ENCODE measurements at places on chromosomes 1 and 21.

DNA sequence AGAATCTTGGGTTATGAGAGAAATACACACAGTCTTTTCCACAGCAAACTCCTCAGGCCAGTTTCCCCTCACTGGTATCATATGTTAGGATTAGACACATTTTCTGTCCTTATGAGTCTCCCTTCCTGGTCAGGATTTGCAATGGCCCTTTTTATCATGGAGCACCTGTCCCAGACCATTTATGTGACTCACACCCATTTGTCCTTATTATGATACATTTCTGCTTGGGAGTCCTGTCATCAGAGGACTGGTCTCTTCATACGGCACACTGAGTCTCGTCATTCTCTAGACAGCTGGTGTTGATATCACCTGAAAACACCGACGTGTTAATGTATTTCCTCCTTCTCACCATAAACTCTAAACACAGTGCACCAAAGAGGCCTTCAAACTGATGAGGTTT, 105.0 kb upstream of the SYT6 start:
- no peak for DNase-seq

GRCh38 chr1:13916530-13916929, 216.5 kb downstream of the PRDM2 start:
- DNase-seq = no peak

- no peak for DNase-seq
These were observed 450.1 kb upstream of the BEND5 start for GRCh38 chr1:49226758-49227157.

GRCh38 chr1:4654764-4655673, 610 bp downstream of the AJAP1 start:
- DNase-seq = no peak

DNA sequence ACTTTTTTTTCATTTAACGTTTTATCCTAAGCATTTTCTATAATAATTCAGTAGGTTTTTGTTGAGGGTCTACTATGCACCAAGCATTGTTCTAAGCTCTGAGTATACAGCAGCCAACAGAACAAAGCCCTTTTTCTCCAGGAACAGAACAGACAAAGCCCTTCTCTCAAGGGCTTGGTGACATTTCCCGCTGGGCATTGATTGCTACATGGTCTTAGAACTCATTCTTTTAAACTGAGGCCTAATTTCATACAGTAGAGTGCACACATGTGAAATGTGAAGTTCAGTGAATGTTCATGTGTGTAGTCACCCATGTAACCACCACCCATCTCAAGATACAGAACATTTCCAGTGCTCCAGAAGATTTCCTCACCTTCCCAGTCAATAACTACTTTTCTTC, 15.2 kb upstream of the PDIK1L start:
- no peak for DNase-seq

GRCh38 chr1:155126556-155127104, 1.0 kb upstream of the EFNA1 start:
- peak; percentile 49 for DNase-seq

DNA sequence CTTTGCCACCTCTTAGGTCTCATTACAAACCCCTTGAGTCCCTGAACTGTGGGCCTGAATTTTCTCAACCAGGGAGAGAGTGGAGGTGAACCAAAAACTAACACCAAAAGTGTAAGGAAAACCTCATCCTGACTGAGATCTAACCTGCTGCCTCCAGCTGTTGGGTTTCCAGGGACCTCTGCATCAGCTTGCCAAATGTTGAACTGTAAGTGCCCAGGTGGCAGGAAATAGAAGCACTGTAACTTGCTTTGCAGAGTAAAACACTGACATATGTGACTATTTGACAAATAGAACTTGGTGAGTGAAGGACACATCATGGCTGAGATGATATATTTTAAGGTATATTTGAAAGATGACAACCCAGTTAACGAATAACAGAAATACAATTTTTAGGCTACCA, 48.4 kb upstream of the NR5A2 start:
- no peak for DNase-seq

DNA sequence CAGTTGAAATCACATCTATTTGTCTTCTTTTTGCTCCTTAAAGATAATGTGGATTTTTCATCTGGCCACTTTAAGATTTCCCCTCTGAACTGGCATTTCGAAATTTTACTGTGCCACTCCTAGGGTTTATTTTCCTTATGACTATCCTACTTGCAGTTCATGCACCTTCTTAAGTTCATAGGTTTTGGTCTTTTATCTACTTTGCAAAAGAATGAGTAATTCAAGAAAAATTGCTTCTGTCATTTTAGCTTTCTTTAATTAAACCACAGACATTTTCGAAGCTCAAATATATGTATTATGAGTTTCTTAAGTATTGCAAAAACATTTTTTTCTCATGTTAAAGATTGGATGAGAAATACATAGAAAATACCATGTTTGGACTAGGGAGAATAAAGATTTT, 1244.8 kb upstream of the TMPRSS15 start:
- DNase-seq = no peak

DNA sequence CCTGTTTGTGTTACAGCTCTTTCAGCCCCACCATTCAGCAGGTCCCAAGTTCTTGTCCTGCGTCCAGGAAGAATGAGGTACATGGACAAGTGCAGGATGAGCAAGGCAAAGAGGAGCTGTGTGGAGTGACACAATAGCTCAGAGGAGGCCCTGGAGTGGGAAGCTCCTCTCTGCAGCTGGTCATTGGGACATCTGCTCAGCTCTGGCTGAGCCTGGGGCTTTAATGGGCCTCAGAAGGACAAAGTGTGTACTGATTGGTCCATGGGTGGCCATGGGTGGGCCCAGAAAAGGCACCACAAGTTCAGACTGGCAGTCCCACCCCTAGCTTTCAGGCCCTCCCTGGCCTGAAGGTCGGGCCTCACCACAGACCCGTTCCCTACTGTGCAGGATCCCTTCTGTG, 14.7 kb upstream of the HYI start:
- DNase-seq = no peak

Data from CD4-positive, alpha-beta T cell treated with Interleukin-10 for 1 hour (primary cell).